ENCODE measurements at places on chromosomes 2 and 18.

DNA sequence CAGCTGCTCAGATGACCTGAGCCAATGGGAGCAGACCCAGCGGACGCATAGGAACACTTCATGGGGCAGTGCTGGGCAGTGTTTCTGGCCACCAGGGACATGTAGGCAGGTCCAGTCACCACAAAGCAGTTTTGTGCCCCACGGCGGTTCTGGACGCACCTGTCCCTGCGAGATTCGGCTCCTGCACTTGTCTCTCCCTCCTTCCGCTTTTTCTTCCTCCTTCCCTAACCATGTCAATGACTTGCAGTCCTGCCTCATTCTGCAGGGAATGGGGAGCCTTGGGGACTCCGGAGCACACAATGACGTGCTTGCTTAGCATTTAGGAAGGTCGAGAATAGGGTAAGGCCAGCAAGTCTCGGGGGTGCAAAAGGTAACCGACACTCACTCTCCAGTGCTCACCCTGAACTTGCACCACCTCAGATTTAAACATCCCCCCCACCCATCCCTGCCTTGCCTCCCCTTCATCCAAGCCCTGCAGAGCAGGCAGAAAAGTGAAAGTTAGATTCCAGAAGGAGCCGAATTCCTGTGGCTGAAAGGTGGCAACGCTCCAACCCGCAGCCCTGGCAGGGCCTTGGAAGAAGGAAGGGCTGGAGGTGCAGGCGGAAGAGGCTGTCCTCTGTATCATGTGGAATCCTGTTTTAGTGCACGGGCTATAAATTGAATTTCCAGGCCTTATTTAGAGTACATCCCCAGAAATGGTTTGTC, 40.5 kb upstream of the ATG16L1 start:
- DNase-seq = no peak

- DNase-seq = no peak
These were observed 601.0 kb downstream of the XIRP2 start for GRCh38 chr2:167489325-167489724.

DNA sequence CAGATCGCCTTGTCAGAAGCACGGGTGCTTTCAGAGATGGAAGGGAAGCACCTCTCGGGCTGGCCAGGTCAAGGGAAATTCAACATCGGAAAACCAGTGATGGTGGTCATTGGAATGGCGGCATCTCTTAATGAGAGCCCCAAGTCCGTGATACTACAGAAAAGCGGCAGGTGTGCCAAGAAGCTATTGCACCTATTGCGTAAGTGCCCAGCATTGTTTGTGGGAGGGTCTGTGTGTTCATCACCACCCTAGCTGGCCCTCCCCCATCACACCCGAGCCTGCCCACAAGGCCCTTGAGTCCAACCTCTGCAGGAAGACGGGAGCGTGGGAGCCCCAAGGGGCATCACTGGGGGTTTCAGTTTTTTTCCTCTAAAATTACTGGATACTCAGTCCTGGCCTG, 100.7 kb downstream of the DGKD start:
- no peak for DNase-seq

- DNase-seq = no peak
These were observed 90.7 kb downstream of the NCKAP5 start for GRCh38 chr2:133477616-133477990.

DNA sequence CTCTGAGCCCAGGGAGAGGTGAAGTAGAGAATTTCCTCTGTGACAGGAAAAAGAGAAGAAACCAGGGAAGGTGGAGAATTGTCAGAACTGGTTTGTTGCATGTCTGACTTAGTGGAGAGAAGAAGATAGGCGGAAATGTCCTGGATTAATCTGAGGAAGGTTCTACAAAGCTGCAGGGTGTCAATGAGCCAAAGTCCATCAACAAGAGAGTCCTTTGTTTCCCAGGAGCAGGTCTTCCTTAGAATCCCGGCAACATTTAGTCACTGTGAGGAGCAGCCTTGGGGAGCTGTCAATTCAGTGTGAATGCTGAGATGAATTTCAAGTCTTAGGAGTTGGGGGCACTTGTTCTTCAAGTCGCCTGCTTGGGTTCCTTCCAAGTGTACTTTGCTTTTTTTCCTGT, 88.4 kb upstream of the CELF4 start:
- DNase-seq = no peak

All from stimulated activated CD8-positive, alpha-beta memory T cell treated with anti-CD3 and anti-CD28 coated beads, Interleukin-4, amount 100 ng/mL, for 48 hours (primary cell).